ENCODE measurements at places on chromosomes 5 and 9.

- no peak for DNase-seq
These were observed 494.9 kb downstream of the PRR16 start for GRCh38 chr5:120958877-120959485.

DNA sequence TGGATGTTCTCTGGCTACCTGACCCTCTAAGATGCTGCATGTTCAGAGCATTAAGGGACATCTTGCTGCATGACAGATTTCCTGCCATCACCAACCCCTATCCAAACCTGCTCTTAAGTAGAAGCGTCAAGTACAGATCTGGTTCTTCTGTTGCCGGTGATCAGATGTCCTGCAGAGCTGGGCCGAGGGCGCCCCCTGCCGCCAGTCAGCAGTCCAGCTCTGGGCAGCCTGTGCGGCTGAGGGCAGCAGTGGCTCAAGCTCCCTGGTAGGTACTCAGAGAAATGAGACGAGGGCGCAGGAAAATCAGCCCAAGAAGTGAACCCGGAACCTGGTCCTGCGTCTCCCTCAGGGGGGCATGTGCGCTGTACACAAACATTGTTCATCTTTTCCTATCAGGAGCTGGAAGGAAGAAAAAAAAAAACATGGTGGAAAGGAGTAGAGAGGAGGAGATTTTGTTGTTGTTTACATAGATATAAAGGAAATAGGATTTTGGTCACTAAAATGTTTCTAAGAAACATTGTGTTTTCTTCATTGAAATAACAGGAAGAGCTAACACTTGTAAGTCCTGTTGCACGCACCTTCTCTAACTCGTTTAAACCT is 95.8 kb downstream of the CFAP90 start:
- DNase-seq: no peak

GRCh38 chr5:61534481-61535267 is 202.6 kb downstream of the ZSWIM6 start:
- no peak for DNase-seq

DNA sequence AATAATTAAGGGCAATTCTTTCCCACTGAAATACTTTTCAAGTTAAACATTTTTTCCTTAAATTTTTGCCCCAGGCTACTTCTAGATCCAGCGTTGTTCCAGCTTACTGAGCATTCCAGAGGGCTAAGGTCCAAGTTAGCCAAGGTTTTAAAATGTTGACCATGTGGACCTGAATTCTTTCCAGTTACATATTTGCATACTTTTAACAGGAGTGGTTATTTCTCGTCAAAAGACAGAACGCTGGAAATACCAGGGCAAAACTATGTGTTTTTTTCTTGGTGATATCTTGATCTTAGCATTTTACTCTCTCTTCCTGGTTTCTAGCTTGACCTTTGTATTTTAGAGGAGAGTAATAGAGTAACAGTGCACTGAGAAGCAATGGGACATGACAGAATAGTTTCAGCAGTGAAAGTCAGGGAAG is 32.8 kb downstream of the TMC1 start:
- no peak for DNase-seq

DNA sequence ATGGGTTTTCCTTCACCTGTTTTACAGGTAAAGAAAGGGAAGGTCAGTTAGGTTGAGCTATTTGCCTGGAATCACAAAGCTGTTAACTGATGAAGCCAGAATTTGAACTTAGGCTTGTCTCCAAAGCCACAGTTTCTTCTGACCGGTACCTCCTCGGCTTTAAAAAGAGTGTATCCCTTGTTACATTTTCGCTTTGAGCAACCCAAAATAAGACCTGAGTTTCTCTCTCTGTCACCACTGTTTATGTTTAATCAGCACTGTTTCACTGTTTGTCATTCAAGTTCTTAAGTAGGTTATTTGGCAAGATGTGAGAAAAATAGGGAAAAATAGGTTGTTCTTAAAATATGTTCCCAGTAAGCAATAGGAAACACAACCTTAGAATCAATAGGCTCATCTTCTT is 84.6 kb downstream of the VCAN start:
- DNase-seq: no peak

DNA sequence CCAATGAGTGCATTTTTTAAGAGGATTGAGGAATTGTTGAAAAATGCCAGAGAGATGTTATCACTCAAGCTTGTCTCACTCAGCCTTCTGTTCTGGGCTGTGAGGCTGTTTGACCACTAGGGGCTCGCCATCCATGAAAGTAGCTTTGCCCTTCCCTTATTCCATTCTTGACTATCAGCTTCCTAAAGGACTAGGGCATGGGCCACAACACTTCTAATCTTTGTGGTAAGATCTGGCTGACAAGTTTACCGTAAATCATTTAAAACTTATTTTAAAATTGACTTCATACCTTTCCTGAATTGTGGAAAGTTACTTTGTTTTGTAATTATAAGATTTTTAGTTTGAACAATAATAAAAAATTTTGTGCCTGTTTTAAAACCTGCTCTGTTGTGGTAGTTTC is 49.5 kb downstream of the TJP2 start:
- DNase-seq: no peak

DNA sequence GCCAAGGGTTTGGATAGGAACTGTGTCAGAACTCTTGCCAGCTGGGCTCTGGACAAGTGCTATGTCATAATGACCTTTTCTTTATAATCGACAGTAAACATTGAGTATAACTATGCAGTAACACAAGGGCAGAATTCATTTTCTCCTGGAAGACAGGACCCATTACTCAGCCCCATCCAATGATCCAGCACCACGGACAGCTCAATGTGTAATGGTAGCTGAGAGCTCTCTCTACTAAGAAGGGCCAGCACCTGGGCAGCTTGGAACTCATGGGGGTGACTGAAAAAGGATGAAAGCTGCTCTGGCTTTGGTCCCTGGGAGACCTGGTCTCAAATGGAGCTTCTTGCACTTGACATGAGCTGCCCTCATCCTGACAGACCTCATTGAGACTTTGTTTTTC is 347.8 kb downstream of the TRIM32 start:
- no peak for DNase-seq

- DNase-seq: no peak
These were observed 43.4 kb downstream of the IRF1 start for GRCh38 chr5:132447196-132447595.

GRCh38 chr9:113474360-113475028 is 11.0 kb downstream of the RGS3 start:
- no peak for DNase-seq

DNA sequence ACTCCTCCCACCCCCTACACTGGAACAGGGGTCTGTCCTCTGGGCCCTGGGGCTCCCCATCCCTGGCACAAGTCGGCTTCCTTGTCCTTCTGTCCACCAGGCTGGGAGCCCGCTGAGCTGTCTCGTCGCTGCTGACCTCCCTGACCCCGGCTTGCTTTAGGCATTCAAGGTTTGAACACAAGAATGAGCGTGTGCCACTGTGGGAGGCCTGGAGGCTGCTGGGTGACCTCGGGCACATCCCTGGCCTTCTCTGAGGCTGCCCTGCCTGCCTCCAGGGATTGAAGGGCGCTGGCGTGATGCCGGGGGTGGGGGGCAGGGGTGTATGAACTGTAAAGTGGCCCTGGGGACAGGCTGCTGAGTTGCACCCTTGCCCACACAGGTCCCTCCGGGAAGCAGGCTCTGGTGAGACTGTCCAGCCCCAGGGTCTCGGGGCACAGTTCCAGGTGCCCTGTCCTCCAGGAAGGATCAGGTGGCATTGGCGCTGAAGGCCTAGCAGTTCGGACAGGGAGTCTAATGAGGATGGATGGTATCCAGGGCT is 18.2 kb downstream of the FIBCD1 start:
- DNase-seq: no peak

DNA sequence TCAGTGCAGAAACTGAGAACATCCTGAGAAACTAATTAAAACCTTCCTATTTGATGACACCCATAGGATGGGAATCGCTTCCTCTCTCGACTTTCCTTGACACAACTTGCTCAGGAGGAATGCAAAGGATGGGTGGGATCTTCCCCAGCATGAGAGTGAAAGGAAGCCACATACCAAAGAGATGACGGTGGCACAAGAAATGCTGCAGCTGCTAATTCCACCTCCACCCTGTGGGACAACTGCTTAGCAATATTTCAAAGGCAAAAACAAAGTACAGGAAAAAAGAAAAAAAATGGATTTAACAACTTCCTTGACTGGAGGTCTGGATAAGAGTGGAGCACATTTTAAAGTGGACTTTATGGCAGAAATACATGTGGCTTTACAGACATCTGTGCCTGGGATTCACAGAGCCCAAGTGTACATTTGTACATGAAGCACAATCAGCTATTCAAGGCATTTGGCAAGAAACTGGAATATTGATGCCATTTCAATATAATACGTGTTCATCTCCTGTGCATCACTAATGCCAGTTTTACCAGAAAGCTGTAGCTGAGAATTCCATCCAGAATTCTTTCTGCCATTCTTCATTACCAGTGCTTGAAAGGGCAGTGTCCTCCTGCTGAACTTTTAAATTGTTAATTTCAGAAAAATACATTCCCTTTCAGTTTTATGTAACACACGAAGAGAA is 359.2 kb upstream of the ACTBL2 start:
- DNase-seq: no peak

DNA sequence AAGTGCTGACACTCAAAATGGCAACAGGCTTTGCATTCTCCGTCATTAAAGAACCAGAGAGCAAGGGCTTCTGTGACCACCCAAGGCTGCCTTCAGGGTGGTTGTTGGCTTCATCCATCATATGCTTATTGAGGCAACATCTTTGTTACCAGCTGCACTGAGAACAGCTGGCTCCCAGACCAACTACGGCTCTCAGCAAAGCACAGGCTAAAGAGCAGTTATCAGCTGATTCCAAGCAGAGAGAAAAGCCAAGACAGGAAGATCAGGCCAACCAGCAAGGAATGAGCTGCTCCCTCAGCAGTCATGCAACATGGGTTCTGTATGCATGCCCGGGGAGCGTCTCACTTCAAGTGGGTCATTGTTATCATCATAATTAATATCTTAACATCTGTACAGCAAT is 358.9 kb downstream of the ACTL7B start:
- no peak for DNase-seq

DNA sequence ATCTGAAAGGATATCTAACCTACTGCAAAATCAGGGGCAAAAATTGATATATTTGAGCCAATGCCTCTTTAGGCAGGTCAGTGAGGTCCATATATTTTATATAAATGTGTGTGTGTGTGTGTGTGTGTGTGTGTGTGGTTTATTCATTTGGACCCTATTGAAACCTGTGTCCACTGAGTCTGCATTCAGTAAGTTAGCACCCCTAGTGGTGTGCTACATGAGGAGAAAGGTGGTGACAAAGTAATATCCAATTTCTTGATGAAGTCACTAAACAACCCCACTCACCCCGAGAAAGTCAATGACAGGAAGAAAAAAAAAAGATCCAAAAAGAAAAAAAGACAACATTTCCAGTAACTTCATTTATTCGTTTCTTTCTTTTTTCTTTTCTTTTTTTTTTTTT is 4.1 kb downstream of the FBXW11 start:
- no peak for DNase-seq

- DNase-seq: no peak
These were observed 254.6 kb downstream of the FSTL4 start for GRCh38 chr5:133357758-133358157.

DNA sequence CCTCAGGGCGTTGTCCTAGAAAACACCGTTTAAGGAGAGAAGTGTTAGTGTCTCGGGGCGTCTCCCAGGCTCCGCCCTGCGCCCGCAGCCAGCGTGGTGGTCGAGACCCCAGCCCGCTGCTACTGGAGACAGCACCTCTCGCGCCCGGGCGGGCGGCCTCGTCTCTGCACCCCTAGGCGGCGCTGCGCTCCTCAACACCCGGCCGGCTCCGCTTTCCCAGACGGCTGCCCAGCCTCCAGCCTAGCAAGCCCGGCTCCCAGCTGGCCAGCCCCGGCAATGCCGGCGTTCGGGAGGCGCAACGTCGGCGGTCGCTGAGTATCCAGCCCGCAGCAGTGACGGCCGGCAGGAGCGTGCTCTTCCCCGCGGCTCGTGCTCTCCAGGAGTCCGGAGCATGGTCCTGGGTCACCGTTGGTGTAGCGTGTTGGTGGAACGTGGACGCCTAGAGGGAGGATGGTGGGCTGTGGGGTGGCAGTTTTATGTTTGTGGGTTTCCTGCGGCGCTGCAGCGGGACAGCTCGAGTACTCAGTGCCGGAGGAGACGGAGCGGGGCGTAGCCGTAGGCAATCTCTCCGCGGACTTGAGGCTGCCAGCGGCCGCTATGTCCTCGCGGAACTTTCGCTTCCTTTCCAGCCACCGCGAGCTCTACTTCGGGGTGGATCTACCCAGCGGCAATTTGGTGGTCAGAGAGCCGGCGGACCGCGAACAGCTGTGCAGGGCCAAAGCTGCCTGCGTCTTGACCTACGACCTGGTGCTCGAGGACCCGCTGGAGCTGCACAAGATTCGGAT is 536 bp downstream of the PCDHAC1 start:
- DNase-seq: no peak

- no peak for DNase-seq
These were observed 611.7 kb upstream of the FTMT start for GRCh38 chr5:121239951-121240350.

DNA sequence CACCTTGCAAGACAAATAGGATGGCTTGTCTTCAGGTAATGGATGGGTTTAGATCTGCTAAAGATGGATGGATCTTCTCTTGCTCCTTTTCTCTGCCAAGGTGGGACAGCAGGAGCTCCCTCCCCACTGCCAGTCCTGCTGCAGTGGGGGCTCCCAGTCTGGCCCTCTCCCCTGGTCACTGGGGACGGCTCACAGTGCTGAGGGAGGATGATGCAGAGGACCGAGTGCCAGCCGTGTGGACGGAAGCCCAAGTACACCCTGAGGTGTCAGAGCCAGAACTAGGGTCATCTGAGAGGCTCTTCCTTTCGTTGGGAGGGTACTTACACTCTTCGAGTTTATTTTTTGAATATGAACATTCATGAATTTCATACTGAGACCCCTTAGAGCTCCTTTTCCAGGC is 5.7 kb downstream of the CCDC69 start:
- no peak for DNase-seq

GRCh38 chr5:141883184-141883891 is 5.1 kb upstream of the PCDH1 start:
- no peak for DNase-seq

GRCh38 chr9:87081503-87081902 is 134.2 kb upstream of the GAS1 start:
- DNase-seq: no peak

DNA sequence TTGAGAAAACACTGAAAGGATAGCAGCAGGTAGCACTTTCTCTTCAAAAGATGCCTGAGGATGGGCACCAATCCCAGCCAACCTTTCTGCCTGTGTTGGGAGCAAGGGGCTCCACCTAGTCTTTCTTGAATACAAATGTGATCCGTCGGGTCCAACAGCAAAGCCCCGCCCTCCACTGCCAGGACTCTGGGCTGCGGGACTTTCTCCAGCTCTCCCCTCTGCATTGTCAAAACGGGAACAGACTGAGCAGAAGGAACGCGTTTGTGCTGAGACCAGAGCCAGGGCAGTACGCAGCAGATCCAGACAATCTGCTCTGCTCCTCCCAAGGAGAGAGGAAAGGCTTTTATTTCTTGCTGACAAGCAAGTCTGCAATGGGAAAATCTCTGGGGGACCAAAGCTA is 139.7 kb downstream of the SEC61B start:
- no peak for DNase-seq

DNA sequence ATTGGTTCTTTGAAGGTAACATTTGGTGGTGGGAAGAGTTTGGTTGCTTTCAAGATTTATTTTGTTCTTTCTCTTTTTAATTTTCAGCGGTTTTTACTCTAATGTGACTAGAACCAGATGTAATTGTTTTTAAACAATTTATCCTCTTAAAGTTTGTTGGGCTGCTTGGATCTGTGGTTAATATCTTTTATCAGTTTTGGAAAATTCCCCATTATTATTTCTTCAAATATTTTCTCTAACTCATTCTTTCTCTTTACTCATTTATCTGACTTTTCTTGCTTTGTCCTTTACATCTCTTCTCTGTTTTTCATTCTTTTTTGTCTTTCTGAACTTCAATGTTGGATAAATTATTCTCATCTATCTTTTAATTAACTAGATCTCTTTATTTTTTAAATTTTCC is 29.9 kb downstream of the FCHO2 start:
- no peak for DNase-seq

GRCh38 chr5:27706832-27707231 is 668.4 kb upstream of the CDH9 start:
- no peak for DNase-seq
